CD4-positive, alpha-beta T cell treated with Interleukin-6 for 4 hours (primary cell): ENCODE measurements at places on chromosomes 11 and 22.

- no peak for DNase-seq
Measured at GRCh38 chr22:44030702-44031082, 6.6 kb downstream of the PARVB start.

DNA sequence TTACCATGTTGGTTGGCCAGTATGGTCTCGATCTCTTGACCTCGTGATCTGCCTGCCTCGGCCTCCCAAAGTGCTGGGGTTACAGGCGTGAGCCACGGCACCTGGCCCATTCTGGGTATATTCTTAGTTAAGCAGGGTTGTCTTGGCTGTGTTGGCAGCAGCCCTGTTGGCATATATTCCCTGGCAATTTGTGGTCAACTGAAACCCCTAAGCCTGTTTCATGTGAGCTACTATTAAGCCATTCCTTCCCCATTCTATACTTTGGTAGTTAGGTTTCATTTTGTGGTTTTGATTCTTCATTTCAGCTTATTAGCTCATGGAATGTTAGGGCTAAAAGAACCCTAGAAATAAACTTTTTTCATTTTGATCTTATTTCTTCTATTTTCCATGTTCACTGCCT lies 22.2 kb upstream of the IL18BP start:
- DNase-seq = no peak

- no peak for DNase-seq
Measured at GRCh38 chr22:27839057-27839660, 37.6 kb upstream of the MN1 start.

DNA sequence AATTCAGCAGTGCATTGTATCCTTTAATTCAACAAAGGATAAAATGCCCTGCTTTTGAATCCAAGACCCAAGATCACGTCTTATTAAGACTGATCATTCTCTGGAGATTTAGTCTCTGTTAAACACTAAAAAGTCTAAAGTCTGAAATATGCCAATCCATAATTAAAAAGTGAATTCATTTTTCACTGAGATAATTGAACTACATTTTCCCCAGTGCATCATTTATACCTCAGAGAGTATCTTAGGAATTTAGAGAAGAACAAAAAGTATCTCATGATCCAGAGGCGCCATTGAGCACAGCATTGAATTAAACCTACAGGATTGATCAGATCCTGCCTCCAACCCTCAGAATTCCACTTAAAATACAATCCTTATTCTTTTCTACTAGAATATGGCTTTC lies 5.4 kb downstream of the OR5AP2 start:
- DNase-seq = no peak

GRCh38 chr11:117220999-117221774 lies 10.7 kb downstream of the PCSK7 start:
- DNase-seq = no peak

- no peak for DNase-seq
Measured at GRCh38 chr11:12478743-12479142, 101.4 kb downstream of the PARVA start.

- no peak for DNase-seq
Measured at GRCh38 chr11:87006035-87006434, 31.7 kb upstream of the TMEM135 start.

DNA sequence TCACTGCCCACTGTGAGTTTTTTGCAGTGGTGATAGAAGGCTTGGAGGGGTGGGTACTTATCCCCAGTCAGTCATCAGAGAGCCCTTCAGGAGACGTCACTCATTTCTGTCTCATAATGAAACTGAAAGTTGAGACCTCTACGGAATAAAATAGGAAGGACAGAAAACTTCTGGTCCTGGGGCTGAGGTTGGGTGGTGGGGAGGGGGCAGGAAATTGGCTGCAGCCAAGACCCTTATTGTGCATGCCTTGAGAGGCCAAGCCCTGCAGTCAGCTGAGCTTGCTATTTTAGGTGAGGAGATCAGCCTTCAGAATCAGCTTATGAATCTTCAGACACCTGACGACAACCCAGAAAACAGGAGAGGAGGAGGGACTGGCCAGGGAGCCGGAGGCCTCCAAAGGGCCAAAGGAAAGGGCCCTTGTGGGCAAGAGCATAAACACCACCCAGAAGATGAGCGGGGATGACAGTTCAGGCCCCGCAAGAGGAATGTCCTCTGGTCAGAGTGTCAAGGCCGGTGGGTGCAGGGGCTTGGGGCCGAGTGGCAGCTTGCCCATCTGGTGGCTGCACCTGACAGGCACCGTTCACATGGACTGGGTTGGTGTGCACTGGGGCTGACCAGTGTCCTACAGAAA lies 17.9 kb upstream of the ADA2 start:
- DNase-seq = peak; percentile 43

DNA sequence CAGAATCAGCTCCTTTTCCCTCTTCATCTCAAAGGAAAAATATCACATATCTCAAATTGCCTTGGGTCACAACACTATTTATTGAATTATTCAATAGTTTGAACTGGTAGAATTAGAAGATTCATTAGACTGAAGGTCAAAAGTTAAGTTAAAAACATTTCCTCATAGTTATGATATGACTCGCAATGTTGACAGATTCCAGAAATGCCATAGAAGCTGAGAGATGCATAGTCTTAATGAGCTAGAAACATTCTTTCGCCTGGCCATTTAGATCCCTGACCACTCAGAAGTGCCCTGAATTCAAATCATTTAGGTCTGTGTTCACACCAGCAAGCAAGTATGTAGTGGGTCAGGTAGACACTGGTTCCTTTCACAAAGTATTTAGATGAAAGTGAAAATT lies 44.4 kb downstream of the FAT3 start:
- no peak for DNase-seq

DNA sequence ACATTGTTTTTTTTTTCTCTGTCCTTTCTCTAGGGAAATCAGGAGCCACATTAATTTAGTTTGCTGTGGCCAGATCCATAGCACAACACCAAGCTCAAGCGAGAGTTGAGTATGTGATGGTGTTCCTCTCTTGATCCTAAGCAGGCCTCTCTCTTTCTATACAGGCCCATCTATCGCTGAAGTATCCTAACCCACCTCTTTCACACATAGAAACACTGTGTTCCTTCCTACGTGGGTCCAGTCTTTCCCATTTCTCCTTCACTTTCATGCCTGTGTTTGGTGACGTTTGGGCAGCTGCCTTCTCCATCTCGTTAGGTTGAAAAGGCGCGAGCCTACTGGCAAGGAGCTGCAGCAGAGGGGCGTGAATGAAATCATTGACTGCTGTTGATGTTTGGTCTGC lies 2.4 kb downstream of the PACS1 start:
- no peak for DNase-seq

- no peak for DNase-seq
Measured at GRCh38 chr11:75084883-75085282, 11.8 kb downstream of the OR2AT4 start.

DNA sequence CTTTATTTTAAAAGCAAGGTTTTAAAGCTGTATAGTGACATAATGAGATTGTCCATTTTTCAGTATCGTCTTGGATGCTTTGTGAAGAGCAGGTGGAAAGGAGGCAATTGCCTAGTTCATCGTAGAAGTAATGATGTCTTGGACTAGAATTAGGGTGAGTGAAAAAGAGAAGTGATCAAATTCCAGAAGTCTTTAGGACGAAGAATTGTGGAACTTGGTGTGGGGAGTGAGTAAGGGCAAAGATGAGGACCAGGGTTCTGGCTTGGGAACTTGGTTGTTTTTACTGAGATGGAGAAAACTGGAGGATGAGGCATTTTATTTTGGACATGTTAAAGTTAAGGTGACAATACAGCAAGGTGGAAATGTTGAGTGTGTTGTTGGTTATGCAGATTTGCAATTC lies 1.2 kb downstream of the ILK start:
- DNase-seq = no peak

- DNase-seq = no peak
Measured at GRCh38 chr11:78332872-78333271, 84.7 kb downstream of the GAB2 start.

DNA sequence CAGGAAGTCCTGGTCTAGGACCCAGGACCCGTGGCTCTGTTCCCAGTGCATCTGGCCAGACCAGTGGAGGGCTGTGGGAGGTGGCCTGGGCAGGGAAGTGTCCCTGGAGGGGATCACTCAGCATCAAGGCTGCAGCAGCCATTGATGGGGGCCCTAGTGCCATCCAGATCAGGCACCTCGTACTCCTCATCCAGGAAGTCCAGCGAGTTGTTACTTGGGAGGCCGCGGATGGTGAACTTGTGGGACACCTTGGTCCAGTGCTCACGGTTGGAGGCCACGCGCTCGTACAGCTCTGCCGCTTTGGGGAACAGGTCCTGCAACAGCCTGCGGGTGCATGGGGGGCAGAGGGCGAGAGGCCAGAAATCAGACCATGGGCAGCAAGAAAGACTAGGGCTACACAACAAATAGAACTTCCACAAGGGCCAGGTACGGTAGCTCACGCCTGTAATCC lies 96.9 kb downstream of the PDE2A start:
- no peak for DNase-seq

GRCh38 chr22:46557736-46558480 lies 20.5 kb upstream of the CELSR1 start:
- DNase-seq = no peak

- no peak for DNase-seq
Measured at GRCh38 chr22:36578619-36579018, 49.7 kb upstream of the EIF3D start.

GRCh38 chr11:75697906-75698581 lies 19.6 kb upstream of the MOGAT2 start:
- DNase-seq = no peak

GRCh38 chr11:68448604-68449011 lies 11.9 kb upstream of the PPP6R3 start:
- DNase-seq = no peak

DNA sequence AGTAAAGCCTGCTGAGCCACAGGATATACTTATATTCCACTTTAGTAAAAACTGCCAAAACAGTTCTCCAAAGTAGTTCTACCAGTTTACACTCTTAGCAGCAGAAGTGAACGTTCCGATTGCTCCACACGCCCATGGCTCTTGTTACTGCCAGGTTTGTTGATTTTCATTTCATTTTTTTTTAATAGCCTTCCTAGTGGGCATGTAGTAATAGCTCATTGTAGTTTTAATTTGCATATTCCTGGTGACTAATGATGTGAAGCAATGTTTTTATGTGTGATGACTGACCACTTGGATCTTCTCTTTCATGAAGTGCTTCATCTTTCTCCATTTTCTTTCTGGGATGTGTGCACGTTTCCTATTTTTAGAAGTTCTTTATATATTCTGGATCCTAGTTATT lies 4.8 kb upstream of the C11orf97 start:
- DNase-seq = no peak

- no peak for DNase-seq
Measured at GRCh38 chr22:43101306-43101705, 9.2 kb upstream of the BIK start.

- DNase-seq = no peak
Measured at GRCh38 chr11:31045335-31045734, 324.2 kb downstream of the DCDC1 start.

DNA sequence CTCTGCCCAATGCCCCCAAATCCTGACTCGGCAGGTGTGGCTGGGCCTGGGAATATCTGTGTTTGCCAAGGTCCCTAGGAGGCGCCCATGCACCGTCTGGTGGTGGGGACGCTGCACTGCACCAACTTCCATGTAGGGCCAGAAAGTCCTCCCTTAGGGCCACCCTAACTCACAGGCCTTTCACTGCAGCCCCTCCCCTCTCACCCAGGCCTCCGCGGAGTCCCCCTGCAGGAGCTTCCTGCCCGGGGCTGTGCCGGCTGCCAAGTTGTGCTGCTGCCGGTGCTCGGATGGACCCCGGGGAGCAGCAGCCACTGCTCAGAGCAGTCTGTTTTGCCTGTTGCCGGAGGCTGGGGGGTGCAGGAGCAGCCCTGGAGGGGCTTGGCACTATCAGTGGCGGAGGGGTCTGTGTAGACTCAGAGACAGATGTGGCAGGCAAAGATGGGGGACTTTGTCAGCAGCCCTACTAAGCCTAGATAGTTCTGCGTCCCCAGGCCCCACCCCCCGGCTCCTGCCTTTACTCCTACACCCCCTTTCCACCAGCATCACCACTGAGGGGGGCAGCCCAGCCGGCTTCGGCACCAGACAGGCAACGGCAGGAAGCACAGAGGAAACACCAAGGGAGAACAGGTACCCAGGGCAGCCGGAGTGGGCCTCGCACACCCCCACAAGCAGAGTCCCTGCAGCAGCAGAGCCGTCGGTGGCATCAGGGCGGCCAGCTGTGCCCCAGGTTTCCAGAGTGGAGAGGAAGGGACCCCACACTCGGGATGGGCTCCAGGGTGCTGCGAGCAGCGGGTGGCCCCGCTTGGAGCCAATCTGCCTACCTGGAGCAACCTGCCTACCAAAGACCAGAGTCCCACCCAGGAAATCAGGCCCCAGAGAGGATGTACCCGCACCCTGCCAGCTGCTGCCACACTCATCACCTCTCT lies 124.3 kb downstream of the TRIM29 start:
- DNase-seq = no peak

- no peak for DNase-seq
Measured at GRCh38 chr22:36729321-36729720, 25.8 kb upstream of the CACNG2 start.

DNA sequence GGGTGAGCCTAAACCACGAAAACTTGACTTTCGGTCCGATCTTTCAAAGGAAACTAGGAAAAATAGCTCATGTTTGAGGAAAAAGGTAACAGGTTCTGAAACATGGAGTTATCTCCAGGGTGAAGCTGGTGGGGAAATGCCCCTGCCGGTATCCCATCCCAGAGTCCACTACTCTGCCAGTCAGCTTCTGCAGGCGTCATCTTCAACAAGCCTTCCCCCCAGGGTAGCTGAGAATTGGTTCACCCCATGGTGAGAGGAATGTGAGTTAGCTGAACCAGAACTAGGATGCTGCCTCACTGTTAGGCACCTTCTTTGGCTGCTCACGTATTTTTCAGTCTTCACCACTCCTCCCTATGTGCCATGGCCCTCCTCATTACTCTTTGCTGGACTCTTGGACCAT lies 1.1 kb downstream of the GVQW3 start:
- DNase-seq = no peak

- DNase-seq = no peak
Measured at GRCh38 chr22:47996446-47996857, 1234.0 kb downstream of the TBC1D22A start.

DNA sequence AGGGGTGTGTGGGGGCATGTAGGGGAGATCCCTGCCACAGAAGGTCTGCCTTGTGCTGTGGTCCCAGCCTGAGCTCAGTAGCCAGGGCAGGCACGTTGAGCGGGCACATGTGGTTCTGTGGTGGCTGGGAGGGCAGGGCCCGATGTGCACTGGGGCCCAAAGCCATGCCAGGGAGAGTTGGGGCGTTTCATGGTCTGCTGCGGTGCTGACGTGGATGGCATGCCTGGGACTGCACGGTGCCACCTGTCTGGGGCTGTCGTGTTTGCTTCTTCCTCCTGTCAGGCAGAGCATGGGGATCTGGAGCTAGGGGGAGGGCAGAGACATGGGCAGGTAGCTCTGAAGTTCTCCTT lies 19.3 kb downstream of the PPIL2 start:
- DNase-seq = no peak

- no peak for DNase-seq
Measured at GRCh38 chr22:23268139-23268712, 87.9 kb downstream of the BCR start.

- DNase-seq = no peak
Measured at GRCh38 chr11:11217929-11218628, 135.0 kb downstream of the CSNK2A3 start.

GRCh38 chr11:118081241-118081958 lies 4.5 kb downstream of the TMPRSS4 start:
- DNase-seq = no peak

- no peak for DNase-seq
Measured at GRCh38 chr11:133388975-133389568, 143.2 kb downstream of the OPCML start.

GRCh38 chr22:42375982-42376381 lies 56.2 kb downstream of the NFAM1 start:
- DNase-seq = no peak
